Activated naive CD8-positive, alpha-beta T cell treated with anti-CD3 and anti-CD28 coated beads for 36 hours (primary cell): ENCODE measurements at places on chromosomes 4 and X.

DNA sequence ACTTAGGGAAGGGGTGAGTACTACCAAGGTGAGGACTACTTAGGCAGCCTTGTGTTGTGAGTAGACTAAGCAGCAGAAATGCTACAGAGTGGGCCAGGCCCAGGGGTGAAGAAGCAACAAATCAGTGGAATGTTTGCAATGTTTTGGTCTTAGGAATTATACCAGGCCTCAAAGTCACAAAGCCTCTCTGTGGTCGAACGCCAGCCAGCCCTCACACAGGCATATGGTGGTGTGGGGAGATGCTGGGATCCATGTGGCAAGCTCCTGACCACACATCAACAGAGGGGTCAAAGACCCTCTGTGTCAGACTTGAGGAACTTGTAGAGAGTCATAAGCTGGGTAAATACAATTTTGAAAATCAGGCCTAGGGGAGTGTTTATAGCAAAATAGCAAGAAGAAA, 153.8 kb upstream of the KLF3 start:
- peaks cover 4% of the 10 kb centered on the region for H3K36me3 ChIP-seq
- peak overlapping the region; percentile 47 for H3K4me3 ChIP-seq
- no peaks in the 10 kb centered on the region for H3K27me3 ChIP-seq
- H3K4me1 ChIP-seq = peaks cover 85% of the 10 kb centered on the region

DNA sequence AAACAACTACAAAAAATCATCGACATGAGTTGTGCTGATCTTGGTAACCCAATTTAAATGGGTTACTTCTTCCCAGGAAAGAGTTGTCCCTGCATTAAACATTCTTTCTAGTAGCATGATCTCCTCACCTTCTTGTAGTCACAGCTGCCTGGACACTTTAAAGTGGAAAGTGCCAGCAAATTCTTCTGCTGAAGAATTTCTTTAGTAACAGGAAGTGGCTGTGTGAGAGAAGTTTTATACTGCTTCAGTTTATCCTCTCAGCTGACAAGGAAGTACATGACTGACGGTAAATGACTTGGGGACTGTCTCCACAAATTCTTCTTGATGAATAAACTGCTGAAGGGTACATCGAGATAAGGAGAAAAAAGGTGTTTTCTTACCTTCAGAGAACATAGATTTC, 18.2 kb upstream of the TNIP3 start:
- peak overlapping the region; percentile 92 for H3K27ac ChIP-seq
- peaks cover 52% of the 10 kb centered on the region for H3K4me1 ChIP-seq
- no peaks in the 10 kb centered on the region for H3K27me3 ChIP-seq

- H3K27ac ChIP-seq = no peak overlapping the region
- no peaks in the 10 kb centered on the region for H3K27me3 ChIP-seq
- DNase-seq = no peak
- peaks cover 19% of the 10 kb centered on the region for H3K4me1 ChIP-seq
- no peaks in the 10 kb centered on the region for H3K36me3 ChIP-seq
These were observed 228.1 kb downstream of the ZNF674 start for GRCh38 chrX:46317163-46317562.

GRCh38 chr4:172225457-172225856, 412.3 kb downstream of the GALNTL6 start:
- no peaks in the 10 kb centered on the region for H3K4me1 ChIP-seq
- H3K27ac ChIP-seq = no peak overlapping the region
- DNase-seq = no peak
- H3K36me3 ChIP-seq = no peaks in the 10 kb centered on the region
- H3K27me3 ChIP-seq = no peaks in the 10 kb centered on the region

GRCh38 chr4:106287353-106287969, 28.5 kb downstream of the TBCK start:
- H3K27me3 ChIP-seq = no peaks in the 10 kb centered on the region
- H3K36me3 ChIP-seq = peaks cover 27% of the 10 kb centered on the region
- H3K4me1 ChIP-seq = peaks cover 2% of the 10 kb centered on the region
- DNase-seq = no peak

DNA sequence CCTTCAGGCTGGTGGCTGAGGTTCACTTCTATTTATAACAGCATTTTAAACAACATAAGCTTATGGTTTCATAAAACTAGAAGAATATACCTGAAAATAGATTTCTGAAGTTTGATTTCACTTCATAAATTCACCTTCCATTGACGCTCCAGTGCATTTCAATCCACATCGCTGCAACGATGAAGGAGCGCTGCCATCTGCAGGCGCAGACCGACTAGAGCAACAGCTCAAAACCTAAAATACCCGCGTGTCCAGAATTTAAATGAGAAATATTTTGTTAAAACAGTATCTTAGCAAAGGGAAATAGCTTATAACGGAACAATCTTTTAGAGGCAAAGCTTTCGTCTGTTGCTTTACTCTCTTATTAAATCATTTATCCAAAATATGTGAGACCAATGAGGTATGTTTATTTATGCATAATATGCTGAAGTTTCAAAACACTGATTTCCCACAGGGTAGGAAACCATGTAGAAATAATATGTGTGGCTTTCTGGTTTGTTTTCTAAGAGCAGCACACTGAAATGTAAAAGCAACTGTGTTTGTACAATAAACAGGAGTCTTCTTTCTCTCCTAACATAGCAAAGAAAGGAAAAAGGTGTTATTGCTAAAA, 816.4 kb upstream of the FRG1 start:
- no peaks in the 10 kb centered on the region for H3K27me3 ChIP-seq
- DNase-seq = no peak
- no peaks in the 10 kb centered on the region for H3K36me3 ChIP-seq
- H3K4me1 ChIP-seq = no peaks in the 10 kb centered on the region
- H3K27ac ChIP-seq = no peak overlapping the region

DNA sequence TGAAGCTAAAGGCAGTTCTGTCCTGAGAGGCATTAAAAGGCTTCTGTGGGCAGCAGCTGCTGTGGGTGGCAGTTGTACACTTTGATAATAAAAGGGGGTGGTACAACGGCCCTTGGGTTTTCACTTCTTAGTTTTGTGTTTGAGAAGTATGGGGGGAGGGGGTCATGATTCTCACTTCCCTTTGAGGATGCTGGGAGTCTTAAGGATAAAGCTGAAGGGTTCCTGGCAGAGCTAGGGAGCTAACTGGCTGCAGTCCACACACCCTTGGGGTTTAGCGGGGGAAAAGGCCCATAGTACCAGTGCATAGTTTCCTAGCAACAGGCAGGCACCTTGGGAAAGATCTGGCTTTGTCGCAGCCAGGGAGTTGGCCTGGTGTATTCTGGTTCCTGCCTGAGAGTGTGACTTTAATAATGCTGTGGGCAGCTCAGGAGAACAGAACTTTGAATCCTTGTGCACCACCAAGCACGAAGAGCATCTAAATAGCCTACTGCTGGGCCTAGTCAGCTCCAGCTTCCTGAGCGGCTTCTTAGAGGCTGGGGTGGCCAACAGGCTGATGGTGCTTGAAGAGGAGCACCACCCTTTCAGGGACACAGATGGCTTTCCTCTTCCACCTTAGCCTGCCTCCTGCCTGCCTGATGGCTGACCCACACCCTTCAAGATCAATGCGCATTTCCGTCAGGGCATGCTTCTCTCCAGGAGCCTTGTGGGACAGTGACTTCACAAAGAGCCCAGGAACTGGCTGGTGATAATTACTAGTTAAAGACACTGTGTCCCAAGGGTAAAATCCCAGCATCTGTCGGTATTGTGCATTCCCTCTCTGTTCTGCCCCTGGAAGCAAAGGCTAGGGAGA, 12.5 kb downstream of the ZBTB33 start:
- no peak overlapping the region for H3K27ac ChIP-seq
- H3K4me3 ChIP-seq = no peak overlapping the region
- no peak for DNase-seq
- no peaks in the 10 kb centered on the region for H3K4me1 ChIP-seq
- no peaks in the 10 kb centered on the region for H3K27me3 ChIP-seq

- peaks cover 25% of the 10 kb centered on the region for H3K4me1 ChIP-seq
- H3K27ac ChIP-seq = no peak overlapping the region
- no peaks in the 10 kb centered on the region for H3K27me3 ChIP-seq
- DNase-seq = no peak
- H3K36me3 ChIP-seq = peaks cover 44% of the 10 kb centered on the region
These were observed 13.1 kb downstream of the PI4K2B start for GRCh38 chr4:25246680-25247611.

GRCh38 chrX:49039598-49040375, 3.4 kb downstream of the TFE3 start:
- H3K4me1 ChIP-seq = peaks cover 28% of the 10 kb centered on the region
- H3K27ac ChIP-seq = peak overlapping the region; percentile 65
- H3K27me3 ChIP-seq = no peaks in the 10 kb centered on the region
- peaks cover 5% of the 10 kb centered on the region for H3K36me3 ChIP-seq
- peak; percentile 40 for DNase-seq

DNA sequence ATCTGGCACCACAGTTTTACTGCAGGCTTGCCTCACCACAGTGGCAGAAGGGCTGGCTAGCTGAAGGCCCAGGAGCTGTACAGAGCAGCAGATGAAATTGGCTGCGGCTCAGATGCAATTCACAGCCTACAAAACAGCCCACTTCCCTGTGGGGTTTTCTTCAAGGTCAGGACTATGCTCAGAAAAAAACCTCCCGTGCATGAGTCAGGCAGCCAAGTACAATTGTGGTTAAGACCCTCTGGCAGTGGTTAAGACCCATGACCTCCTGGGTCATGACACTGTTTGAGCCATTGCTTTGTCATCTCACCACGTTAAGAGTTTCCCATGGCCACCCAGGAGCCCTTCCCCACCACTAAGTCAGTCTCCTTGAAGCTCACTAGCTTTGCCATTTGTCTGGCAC, 276.3 kb downstream of the HNRNPD start:
- no peaks in the 10 kb centered on the region for H3K4me1 ChIP-seq
- no peaks in the 10 kb centered on the region for H3K36me3 ChIP-seq
- no peak overlapping the region for H3K27ac ChIP-seq
- no peak for DNase-seq
- no peak overlapping the region for H3K4me3 ChIP-seq

DNA sequence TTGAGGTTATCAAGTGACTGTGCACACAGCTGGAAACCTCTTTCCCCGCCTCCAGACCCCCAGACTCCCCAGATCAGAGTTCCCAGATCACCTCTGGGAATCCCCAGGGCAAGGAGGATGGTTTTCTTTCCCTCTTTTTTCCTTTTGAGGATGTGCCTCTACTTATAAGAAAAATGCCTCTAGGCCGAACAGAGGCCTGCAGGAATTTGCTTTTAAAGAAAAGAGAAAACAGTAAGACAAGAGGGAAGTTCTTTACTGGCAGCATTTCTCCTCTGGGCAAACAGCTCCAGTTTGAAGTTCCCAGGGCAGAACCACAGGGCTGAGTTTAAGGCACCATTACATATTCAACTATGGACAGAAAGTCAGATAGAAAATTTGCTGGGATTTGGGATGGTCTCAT, 837.9 kb upstream of the LCORL start:
- no peak for DNase-seq
- H3K36me3 ChIP-seq = no peaks in the 10 kb centered on the region
- no peak overlapping the region for H3K27ac ChIP-seq

DNA sequence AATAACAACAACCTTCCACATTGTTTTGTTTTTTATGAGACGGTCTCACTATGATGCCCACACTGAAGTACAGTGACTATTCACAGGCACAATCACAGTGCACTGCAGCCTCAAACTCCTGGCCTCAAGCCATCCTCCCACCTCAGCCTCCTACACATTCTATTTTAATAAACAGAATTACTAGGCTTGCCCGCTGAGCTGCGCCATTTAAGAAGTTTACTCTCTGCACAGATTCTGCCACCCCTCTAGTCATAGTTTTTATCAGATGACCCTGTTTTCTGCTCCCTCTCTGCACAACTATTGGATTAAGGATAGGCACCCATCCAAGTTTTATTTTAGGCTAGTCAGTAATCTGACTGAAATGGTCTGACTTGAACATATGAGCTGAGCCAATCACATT, 11.3 kb upstream of the COX18 start:
- no peaks in the 10 kb centered on the region for H3K27me3 ChIP-seq
- no peaks in the 10 kb centered on the region for H3K4me1 ChIP-seq
- H3K27ac ChIP-seq = peak overlapping the region; percentile 0
- DNase-seq = no peak
- no peak overlapping the region for H3K4me3 ChIP-seq
- H3K36me3 ChIP-seq = peaks cover 28% of the 10 kb centered on the region

DNA sequence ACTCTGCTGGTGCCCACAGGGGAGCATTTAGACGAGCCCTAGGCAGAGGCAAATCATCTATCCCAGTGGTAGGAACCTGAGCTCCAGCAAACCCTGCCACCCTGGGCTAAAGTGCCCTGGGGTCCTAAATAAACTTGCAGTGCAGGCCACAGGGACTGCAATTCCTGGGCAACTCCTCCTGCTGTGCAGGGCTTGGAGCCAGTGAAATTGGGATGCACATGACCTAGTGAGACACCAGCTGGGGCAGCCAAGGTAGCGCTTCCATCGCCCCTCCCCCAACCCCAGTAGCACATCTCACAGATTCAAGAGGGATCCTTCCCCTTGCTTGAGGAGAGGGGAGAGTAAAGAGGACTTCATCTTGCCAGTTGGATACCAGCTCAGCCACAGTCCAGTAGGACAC, 44.1 kb downstream of the CHRNA9 start:
- H3K4me1 ChIP-seq = no peaks in the 10 kb centered on the region
- no peak overlapping the region for H3K4me3 ChIP-seq
- H3K27ac ChIP-seq = no peak overlapping the region
- H3K36me3 ChIP-seq = no peaks in the 10 kb centered on the region

DNA sequence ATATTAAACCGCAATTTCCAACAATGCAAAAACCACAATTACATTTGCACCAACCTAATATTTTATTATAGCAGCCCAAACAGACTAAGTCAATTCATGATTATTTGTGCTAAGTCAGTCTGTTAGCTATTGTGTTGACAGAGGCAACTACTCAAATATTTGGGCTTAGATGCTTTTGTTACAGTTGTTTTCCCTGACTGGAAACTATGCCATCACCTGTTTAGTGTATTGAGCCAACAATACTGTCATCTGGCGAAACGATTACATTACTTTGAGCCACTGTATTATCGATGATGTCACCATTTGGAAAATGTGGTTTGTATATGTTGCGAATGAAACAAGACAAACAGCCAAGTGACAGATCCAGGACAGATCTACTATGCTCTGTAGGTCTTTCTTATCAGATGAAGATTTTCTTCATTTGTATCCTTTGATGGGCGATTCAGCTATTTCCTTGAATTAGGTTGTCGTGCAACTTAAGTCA, 38.7 kb upstream of the INTS6L start:
- H3K27ac ChIP-seq = no peak overlapping the region
- no peaks in the 10 kb centered on the region for H3K36me3 ChIP-seq

- H3K4me1 ChIP-seq = no peaks in the 10 kb centered on the region
- DNase-seq = no peak
- no peaks in the 10 kb centered on the region for H3K27me3 ChIP-seq
- no peak overlapping the region for H3K27ac ChIP-seq
- no peak overlapping the region for H3K4me3 ChIP-seq
These were observed 473.0 kb upstream of the NWD2 start for GRCh38 chr4:36771411-36772153.

GRCh38 chr4:67512501-67512900, 32.8 kb downstream of the CENPC start:
- H3K4me1 ChIP-seq = peaks cover 14% of the 10 kb centered on the region
- H3K27ac ChIP-seq = no peak overlapping the region
- peaks cover 33% of the 10 kb centered on the region for H3K36me3 ChIP-seq
- DNase-seq = no peak
- no peaks in the 10 kb centered on the region for H3K27me3 ChIP-seq
- H3K4me3 ChIP-seq = no peak overlapping the region

GRCh38 chr4:148062301-148062950, 330.5 kb downstream of the ARHGAP10 start:
- no peaks in the 10 kb centered on the region for H3K27me3 ChIP-seq
- no peak overlapping the region for H3K4me3 ChIP-seq
- peaks cover 22% of the 10 kb centered on the region for H3K36me3 ChIP-seq
- H3K27ac ChIP-seq = peak overlapping the region; percentile 23
